ENCODE measurements at places on chromosomes 6 and 20. TPM values are rescaled to one million over a fixed set of nuclear protein-coding genes. Genes with fewer than 3 reads are reported as not detected.

The PGC gene
- not detected for total RNA-seq

The MLN gene
- total RNA-seq = not detected

DNA sequence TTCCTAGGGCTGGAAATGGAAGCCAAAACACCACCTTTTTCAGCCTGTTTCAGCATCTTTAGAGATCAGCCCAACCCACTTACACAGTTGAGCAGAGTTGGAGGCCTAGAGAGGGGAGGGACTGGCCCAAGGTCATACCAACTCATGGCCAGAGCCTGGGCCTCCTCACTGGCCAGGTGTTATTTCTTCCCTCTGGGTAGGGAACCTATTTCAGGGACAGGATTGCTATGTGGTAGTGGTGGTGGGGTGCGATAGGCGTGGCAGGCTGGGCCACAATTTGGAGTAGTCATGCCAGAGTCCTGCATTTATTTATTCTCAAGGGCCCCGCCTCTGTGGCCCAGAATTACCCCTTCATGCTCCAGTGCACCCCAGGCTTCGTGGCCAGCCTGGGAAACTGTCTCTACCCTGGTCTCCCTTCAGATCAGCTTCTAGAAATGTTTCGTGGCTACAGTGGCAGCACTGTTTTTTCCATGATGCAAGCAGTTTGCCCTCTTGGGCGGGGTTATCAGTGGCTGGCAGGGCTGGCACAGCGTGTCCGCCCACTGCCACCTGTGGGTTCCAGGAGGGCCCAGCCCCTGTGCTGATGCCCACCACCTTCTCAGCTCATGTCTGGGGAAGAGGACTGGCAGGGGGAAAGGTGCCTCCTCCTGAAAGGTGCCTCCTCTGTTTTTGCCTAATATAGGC, 6.2 kb downstream of the VEGFA start:
- no peak for DNase-seq

- DNase-seq = no peak
Measured at GRCh38 chr6:79610306-79611009, 20.7 kb upstream of the SH3BGRL2 start.

DNA sequence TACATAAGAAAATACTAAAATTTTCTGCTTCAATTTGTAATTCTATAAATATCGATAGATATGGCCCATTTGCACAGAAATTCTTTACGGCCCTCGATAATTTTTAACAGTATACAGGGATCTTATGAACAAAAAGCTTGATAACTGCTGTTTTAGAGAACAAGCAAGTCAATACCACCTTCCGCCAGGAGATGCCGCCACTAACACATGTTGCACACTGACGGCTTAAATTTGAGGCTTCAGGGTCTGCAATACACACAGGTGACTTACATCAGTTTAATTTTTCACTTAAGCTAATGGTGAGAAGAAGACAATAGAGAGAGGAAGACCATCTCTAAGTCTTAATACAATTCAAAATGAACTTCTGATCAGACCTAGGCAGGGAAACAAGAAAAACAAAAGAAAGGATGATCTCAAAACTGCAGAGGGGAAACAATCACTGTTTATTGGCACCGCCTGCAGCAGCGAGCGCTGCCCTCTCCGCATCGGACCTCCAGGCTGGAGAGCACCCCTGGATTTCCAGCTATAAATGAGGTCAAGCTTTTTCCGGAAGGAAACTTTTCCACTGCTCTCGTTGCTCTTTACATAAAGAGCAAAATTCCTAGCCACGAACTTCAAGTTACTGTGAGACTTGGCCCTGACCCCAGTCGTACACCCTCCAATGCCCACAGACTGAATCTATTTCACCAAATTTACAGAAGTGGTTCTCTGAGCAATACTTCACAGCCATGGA, 53.9 kb downstream of the OTOR start:
- DNase-seq = peak; percentile 56

DNA sequence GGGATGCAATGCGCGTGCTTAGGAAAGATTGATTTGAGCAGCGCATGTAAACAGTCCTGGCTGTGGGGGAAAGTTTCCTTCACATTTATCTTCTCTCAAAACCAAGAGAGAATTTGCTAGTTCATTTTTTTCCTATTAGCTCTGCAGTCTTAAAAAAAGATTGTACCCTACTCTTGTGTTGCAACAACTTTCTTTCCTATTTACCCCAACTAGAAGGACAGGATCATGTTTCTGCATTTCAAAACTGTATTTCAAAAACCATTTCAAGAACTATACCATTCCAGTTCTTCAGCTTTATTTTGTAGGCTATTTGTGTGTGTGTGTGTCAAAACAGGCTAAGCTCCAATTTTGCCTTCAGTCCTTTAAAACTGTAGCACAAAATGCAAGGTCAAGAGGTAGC, 473.1 kb downstream of the KIF16B start:
- no peak for DNase-seq

DNA sequence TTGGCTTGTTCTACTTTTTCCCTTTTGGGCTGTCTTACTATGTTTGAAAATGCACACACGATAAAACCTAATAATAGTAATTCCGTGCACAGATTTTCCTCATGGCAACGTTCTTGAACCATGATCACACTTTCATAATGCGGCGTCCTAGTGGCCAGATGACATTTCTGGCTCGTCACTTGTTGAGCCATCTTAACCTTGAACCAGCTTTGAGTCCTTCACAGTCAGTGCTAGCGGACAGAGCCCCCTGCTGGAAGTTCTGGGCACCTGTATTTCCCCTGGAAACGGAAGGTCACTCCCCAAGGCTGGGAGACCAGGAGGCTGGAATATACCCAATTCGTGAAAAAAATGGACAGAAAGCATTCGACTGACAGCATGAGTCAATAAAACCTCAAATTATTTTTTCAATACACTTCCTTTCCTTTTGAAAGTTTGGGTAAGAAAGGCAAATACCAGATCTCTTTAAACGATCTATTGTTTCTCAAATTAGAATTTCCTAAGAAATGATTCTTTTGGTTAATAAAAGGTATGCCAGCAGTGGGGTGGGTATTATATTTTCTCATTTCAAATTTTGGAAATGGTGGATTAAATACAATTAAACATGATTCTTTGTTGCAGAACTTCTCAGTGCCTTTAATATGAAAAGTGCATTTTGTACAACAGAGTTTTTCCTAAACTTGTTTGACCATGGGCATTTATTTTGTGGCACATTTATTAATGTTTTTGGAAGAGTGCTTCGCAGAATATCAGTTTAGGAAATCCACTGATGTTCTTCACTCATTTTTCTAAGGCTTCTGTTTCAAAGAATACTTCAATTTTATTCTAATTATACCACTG, 542.3 kb downstream of the QKI start:
- DNase-seq = peak; percentile 84

DNA sequence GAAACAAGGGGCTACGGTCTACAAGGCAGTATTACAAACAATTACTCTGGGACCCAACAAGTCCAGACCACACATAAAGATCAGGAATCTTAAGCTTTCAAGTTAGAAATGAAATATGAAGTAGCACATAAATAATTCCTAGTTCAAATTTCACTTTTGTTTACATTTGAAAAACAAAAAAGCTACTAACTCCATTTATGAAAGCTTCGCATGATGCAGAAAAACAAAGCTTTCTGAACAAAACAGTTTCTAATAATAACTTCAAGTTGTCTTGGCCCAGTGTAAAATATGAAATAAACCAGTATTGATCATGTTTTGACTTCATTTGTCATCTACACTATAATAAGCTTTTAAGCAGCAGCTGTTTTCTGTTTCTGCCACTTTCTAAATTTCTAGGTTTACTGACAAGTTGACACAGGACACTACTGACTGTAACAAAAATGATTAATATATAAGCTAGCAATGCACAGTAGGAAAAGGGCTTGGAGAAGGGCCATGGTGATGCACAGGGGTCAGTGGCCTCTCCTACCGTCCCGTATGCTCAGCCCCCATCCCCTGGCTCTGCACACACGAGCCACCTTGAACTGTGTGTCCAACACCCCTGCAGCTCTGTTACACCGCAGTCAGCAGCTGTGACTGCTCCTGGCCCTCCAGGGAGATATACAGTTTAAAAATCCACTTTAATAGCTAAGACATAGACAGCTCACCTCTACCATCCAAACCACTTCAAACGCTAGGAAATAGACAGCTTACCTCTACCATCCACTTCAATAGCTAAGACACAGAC, 13.3 kb upstream of the RAB22A start:
- DNase-seq = no peak
